ENCODE measurements at places on chromosomes 3 and 15.

- DNase-seq = no peak
These were observed 28.1 kb upstream of the CAPN3 start for GRCh38 chr15:42331235-42331634.

DNA sequence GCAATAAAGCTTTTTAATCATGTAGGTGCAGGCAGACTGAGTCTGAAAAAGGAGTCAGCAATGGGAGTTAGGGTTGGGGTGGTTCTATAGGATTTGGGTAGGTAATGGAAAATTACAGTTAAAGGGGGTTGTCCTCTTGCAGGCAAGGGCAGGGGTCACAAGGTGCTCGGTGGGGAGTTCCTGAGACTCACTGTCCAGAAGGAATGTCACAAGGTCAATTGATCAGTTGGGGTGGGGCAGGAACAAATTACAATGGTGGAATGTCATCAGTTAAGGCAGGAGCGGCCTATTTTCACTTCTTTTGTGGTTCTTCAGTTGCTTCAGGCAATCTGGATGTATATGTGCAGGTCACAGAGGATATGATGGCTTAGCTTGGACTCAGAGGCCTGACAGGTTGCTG is 13.9 kb downstream of the CCR5AS start:
- no peak for DNase-seq

DNA sequence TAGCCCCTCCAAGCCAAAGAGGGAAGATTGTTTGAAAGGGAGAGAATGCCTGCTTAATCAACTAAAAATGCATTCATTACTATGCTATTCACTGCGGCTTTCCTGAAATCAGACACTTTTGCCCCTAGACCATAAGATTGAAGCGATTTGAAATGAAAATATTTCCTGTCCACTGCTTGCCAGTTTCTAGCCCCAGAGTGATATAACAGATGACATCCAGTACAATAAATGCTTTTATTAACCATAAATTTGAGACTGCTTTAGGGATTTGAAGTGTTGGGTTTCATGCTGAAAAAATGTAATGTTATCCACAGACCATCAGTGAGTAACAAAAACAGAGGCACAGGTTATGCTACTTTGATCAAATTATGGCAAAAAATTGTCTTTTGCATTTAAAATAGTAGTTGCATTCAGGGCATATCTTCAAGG is 14.1 kb downstream of the IL17RD start:
- DNase-seq = no peak

GRCh38 chr3:106339551-106339950 is 470.7 kb upstream of the CBLB start:
- no peak for DNase-seq

GRCh38 chr15:73851689-73852088 is 21.7 kb upstream of the TBC1D21 start:
- peak; percentile 44 for DNase-seq

DNA sequence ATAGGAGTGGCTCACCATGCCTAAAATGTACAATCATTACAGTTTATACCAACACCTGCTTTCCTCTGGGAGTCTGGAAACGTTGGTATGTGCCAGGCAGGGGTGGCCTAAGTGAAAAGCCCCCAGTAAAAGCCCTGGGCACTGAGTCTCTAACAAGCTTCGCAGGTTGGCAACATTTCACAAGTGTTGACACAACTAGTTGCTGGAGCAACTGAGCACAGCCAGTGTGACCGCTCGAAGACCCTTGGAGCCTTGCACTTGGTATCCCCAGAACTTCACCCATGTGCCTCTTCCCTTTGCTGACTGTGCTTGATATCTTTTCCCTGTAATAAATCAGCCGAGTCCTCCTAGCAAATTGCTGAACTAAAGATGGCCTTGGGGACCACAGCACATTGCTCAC is 2.7 kb downstream of the RIOX2 start:
- DNase-seq = no peak

DNA sequence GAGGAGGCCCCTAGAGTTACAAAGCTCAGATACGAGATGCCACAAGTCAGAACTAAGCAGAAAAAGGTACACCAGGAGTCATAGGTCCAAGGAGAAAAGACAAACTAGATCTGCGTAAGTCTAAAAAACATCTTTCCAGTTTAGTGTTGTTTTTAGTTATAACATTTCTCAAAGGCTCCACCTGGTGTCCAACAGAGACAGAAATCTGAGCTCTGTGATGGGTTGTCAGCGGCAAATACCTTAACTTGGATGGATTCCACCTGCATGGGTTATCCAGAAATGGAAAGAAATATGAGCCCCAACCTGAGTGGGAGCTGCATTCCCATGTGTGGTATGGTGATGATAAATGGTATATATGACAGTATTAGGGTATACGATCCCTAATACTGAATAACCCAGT is 238.6 kb upstream of the CHRM5 start:
- DNase-seq = peak; percentile 50

- DNase-seq = no peak
These were observed 3.3 kb upstream of the GP9 start for GRCh38 chr3:129057249-129057648.

GRCh38 chr15:70088887-70089691 is 8.6 kb downstream of the TLE3 start:
- DNase-seq = no peak

DNA sequence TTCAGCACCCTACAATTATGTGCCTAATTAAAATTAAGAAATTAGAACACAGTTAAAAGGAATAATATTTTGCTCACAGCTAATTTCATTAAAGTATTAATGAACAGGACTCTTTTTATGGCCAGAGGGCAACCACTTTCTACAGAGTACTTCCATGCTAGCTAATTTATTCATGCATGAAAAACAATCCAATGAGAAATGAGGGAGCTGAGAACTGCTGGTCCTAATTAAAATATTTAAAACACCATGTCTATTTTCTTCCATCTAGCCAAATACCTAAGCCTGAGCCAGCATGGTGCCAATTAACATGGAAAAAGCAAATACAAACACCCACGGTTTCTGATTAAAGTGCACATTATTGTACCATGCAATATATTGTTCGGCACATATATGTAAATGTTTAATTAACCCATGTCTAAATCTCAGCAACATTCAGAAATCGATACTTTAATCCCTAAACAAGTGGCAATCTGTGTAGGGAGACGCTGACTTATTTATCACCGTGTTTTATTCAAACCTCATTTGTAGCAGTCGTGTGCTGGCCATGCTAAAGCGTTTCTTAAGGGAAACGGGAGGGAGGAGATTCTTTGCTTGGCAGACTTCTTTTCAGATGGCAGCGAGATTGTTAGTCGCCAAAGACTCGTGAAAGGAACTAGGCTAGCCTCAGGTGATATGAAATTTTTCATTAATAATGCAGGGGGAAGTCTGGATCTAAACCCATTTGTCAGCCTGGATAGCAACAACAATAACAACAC is 193.5 kb downstream of the ANXA2 start:
- DNase-seq = no peak

DNA sequence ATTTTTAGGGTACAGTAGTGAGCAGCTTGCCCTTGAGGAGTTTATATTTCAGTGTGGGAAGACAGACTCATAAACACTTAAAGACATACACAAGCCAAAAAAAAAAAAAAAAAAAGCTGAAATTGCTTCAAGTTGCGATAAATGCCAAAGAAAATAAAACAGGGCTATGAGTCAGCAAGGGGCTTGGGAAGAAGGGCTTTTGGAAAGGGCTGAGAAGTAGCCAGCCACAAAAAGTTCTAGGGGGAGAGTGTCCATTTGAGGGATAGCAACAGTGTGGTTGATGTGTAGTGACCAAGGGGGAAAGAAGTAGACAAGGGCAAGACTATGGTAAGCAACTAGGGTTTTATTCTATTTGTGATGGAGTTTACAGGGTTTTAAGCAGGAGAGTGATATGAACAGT is 185.5 kb downstream of the ADAMTS9 start:
- no peak for DNase-seq

GRCh38 chr15:81856001-81856633 is 189.7 kb downstream of the MEX3B start:
- no peak for DNase-seq

Measured in RWPE1 (cell line).